ENCODE measurements at places on chromosomes 11 and 22.

DNA sequence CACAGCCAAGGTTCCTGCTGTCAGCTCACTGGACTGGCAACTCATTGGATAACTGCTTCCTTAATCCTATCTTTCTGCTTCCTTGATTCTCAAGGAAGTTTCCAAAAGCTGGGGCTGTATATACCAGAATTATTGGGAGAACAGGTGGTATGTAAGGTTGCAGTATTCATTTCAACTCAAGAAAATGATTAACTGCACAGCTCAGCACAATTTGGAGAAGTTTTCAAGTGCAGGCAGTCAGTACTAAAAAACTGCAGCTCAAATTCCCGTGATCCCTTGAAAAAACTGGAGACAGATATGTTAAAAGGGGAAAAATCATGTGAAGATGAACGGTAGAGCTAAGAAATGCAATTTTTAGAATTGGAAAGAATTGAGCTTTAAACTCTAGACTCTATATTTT lies 44.4 kb downstream of the GRM5 start:
- DNase-seq: no peak

DNA sequence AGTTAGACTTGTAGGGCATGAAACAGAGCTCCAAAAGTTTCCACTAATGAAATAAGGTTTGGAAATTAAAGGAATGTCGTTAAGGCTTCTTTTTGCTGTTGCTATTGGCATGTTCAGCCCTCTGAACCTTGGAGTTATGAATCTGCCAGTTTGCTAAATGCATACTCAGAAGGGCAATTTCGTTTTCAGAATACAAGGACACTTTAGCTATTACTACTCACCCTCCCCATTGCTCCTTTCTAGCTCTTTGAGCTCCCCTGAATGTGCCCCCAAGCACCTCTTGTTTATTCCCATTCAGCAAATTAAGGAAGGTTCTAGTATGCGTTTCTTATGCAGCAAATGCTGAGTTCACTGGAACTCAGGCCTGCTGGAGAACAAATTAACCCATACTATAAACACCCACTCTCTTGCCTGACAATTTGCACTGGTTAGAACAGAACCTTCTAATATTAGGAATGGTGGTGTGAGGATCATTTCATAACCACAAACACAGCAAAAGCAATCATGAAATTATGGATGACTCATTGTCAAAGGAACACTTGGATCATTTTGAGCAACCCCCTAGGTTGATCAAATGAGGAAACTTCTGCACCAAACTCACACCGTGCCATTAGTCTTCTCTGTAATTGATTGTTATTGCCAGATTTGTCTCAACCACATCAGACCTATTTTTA lies 26.2 kb upstream of the LIN7C start:
- DNase-seq: no peak

DNA sequence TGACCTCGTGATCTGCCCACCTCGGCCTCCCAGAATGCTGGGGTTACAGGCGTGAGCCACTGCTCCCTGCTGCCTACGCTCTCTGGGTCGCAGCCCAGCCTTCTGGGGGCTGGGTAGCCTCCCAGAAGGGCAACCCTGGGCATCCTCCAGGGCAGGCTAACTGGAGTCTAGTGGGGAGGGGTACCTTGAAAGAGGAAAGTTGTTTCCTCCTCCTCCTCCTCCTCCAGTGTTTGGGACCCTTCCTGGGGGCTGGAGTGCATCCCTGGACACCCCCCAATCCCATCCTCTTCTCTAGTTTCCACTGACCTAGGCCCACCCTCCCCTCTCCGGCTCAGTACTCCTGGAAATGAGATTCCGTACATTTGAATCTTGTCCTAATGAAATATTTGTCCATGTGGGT lies 1.3 kb downstream of the PNPLA3 start:
- DNase-seq: no peak

- no peak for DNase-seq
Observed at GRCh38 chr11:75233754-75234172, 6.8 kb upstream of the TPBGL start.

GRCh38 chr22:31302537-31302936 lies 10.2 kb upstream of the PIK3IP1 start:
- no peak for DNase-seq

GRCh38 chr11:65810046-65810868 lies 23.4 kb downstream of the OVOL1 start:
- no peak for DNase-seq

- no peak for DNase-seq
Observed at GRCh38 chr11:16403851-16404250, 47.5 kb upstream of the SOX6 start.

- no peak for DNase-seq
Observed at GRCh38 chr11:86678823-86679222, 6.4 kb upstream of the ME3 start.

DNA sequence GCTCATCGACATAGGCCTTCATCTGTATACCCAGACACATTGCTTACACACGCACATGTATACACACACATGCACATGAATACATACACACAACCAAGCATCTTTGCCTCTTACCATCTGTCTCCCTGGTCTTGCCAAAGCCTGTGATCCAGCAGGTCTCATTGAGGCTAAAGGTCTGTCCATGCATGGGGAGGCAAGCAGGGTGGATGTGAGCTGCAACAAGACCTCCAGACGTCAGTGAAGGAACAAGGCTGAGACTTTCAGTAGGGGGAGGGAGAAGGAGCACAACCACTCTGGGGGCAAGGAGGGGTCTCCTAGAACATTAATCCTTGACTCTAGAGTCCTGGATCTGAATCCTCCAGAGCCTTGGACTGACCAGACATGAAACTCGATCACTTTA lies 23.7 kb downstream of the TMPRSS13 start:
- DNase-seq: no peak

All from WERI-Rb-1 (cell line).